ENCODE measurements at places on chromosomes 2 and 18.

DNA sequence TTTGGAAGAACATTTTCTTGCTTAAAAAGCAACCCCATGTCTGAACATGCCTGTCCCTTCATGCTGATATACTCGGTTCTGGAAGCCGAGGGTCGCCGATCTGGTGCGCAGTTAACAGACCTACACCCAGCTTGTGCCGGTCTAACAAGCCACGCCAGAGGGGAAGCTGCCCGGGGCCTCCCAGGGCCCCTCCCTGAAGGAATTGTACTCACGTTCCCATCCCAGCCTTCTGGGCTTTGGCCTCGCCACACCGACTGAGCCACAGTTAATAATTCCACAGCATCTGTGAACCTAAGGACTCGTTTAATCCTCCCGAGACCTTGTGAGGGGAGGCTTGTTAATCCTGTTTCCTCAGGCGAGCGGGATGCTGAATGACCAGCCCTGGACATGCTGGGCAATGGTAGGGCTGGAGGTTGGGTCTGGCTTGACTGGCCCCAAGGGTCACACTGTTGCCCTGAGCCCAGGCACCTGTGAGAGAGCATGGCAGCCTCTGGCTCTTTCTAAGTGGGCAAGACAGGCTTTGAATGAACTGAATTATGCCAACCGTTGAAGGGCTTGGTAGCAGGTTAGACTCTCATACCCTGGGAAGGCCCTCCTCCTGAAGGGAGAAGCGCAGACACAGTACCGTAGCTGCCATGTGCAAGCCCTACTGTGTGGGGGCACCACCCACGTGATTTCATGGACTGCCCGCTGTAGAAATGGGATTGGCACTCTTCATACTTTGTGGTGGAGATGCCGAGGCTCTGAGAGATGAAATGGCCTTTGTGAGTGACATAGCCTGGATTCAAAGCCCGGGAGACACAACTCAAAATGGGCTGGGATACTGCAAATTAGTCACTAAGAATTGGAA lies 27.9 kb upstream of the ODC1 start:
- no peak for DNase-seq

- DNase-seq: no peak
Measured at GRCh38 chr2:28627722-28628480, 123.7 kb upstream of the PPP1CB start.

DNA sequence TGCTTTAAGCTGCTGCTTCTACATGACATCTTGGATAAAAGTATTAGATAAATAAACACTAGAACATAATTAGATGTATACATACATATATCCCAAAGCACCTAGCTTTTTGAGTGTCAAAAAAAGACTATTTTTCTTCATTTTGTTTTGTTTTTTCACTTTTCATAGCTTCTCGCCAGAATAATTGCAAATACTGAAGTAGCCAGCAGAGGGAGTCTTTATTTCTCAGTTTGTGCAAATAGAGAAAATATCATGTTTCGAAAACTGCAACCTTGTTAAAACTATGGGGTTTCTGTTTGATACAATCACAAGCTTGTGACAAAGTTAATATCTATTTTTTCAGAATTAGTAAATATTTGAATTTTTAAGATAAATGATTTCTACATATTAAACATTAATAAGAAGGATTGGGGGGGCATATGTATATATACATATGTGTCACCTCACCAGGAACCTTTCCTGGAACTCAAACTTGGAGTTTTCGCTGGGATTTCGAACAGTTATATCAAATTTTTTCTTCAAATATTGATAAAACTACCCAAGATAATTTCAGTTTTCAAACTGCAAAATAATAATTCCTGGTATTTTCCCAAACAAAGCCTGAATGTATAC lies 61.0 kb downstream of the GRB14 start:
- DNase-seq: peak; percentile 9

DNA sequence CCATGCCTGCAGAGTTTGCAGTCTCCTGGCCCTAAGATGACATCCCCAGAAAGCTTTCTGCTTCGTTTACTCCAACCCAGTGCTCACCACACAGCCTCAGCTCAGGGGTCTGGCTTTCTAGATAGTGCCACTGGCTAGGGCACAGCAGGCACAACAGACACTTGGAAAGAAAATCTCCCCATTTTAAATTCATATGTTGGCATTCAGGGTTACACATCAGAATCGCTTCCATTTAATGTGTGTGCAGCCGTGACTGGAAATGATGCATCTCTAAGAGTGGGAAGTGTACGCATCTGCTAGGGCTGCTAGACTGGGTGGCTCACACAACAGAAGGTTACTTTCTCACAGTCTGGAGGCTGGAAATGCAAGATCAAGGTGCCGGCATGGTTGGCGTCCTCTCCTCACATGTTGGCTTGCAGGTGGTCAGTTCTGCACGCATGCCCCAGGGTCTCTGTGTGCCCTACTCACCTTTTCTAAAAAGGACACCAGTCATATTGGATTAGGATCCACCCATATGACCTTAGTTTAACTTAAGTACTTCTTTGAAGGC lies 329.4 kb upstream of the RAB12 start:
- no peak for DNase-seq

GRCh38 chr2:8629402-8629801 lies 52.5 kb upstream of the ID2 start:
- no peak for DNase-seq

GRCh38 chr18:62209046-62209445 lies 22.0 kb downstream of the RELCH start:
- DNase-seq: no peak

- DNase-seq: no peak
Measured at GRCh38 chr2:24744356-24744755, 48.8 kb downstream of the PTRHD1 start.

GRCh38 chr2:234464291-234464645 lies 32.6 kb downstream of the ARL4C start:
- DNase-seq: no peak

DNA sequence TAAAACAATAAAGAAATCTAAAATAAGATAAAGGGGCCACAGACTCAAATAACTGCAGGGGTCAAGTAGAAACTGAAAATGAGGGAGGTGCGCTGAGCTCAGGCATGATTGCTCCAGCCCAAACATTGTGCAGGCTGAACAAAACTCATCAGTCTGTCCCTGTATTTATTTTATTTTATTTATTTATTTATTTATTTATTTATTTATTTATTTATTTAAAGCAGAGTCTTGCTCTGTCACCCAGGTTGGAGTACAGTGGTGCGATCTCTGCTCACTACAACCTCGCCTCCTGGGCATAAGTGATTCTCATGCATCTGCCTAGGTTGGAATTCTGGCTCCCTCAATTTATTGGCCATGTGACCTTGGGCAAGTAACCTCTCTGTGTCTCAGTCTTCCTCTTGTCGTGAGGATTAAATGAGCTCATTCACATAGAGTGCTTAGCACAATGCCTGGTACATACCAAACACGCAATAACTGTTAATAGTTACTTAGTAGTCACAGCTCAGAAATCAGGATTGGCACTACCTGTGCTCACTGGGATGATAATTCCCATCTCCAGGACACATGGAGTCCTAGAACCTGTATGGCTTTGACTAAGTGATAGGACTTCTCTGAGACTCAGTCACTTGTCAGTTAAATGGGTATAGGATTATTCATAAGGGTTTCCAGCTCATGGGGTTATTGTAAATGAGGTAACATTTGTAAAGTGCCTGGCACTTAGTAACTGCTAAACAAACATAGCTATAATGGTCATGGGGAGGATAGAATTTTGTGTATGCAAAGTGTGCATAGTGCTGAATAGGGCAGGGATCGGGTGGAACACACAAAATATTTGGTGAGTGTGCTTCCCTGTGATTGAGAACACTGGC lies 6.0 kb downstream of the SPEG start:
- no peak for DNase-seq

DNA sequence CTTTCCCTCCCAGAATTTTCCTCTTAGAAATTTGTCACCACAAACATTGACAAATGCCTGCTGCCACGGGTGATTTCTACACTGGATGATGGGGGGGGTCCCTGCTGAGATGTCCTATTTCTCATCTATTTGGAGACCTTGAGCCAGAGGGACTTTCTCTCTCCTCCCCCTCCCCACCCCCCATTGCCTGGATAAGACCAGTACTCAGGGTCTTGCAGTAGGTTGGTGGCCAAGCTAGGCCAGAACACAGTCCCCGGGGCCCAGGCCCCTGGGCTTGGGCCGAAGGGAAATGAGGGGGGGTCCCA lies 560 bp upstream of the DUSP2 start:
- DNase-seq: no peak

DNA sequence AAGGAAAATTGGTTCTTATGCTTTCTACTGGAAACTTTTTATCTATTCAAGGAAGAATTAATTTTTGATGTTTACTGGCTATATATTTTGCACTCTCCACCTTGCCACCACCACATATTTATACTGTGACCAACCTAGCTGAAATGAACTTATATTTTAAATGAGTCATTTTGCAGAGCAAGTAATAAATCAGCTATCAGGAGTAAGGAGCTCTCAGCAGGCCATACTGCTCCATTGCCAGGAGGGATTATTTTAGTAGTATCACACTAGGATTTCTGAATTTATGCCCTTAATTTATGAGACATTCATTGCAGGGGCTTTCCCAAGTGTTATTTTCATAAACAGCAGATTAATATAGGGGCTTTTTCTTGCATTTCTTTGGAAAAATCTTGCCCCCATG lies 125.8 kb upstream of the CYP1B1 start:
- DNase-seq: no peak

GRCh38 chr2:32772638-32773447 lies 145.0 kb downstream of the TTC27 start:
- DNase-seq: peak; percentile 63

- no peak for DNase-seq
Measured at GRCh38 chr18:10320791-10321190, 133.6 kb upstream of the APCDD1 start.

DNA sequence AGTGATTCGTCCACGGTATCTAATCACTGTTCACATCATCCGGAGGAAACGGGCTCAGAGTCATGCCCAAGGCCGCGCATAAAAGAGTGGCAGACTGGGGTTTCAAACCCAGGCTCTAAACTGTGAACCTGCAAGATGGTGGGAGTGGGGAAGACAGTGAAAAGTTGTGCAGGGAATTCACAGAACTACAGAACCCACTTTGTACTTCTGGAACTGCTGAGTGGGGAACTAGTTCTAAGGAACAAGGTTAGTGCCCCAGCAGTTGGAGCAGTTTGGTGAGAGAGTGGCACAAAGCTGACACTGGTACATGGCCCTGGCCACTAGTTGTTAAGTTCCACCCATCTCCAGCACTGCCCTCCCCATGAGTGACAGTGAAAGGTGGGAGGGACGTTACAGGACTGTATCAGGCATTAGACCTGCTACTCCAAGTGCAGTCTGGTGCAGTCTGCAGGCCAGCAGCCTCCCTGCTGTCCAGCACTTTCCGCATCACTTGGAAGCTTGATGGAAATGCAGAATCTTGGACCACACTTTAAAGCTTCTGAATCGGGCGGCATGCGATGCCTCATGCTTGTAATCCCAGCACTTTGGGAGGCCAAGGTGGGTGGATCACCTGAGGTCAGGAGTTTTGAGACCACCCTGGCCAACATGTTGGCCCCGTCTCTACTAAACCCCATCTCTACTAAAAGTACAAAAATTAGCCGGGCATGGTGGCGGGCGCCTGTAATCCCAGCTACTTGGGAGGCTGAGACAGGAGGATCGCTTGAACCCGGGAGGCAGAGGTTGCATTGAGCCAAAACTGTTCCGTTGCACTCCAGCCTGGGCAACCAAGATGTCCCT lies 47.3 kb downstream of the C2orf42 start:
- DNase-seq: no peak

DNA sequence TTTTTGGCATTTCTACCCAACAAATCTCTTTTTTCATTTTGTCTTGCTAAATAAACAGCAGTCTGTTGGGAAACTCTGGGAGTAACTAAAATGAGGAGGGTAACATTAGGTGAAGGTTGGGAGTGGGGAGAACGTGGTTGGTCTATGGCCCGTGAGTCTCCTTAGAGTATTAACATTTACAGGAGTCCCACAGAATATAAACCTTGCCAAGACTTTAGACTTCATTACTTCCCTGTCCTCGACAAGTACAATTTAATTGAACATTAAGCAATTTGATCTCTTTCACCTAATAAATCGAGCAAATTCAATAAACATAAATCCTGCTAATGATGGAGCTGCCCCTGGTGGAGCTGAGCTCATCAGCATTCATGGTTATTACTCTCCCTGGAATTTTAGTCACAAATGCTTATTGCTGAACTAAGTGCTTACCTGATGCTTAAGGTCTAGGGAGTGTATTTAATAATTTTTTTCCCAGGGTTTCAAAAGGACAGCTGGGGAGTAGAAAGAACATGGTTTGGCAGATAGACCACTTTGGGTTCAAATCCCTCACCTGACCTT lies 95.1 kb upstream of the RASGRP3 start:
- DNase-seq: no peak

All from fibroblast of the conjunctiva (primary cell).